NCI-H774 (cell line): ENCODE measurements at places on chromosomes 11 and 22.

GRCh38 chr22:40660730-40661129 lies 18.6 kb upstream of the MCHR1 start:
- no peak for DNase-seq

- no peak for DNase-seq
Measured at GRCh38 chr11:134521001-134521400, 109.0 kb upstream of the B3GAT1 start.

DNA sequence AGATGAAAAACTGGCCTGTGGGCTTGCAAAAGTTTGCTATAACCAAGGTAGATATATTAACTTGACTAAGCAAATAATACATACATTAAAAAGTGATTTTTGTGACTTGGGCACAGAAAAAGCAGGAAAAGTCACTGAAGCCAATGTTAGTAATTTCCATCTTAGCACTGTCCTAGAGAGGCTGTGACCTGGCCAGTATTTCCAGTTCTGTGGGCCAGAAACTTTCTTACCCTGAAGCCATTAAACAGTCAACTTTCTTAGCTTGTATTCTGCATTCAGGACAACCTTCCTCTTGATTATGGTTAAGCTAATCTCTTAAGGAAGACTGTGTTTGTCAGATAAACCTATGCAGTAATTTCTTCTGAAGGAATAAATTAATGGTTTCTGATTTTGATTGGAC lies 22.3 kb upstream of the SLC36A4 start:
- DNase-seq = no peak

- DNase-seq = no peak
Measured at GRCh38 chr22:29855611-29856181, 17.6 kb upstream of the ASCC2 start.

- no peak for DNase-seq
Measured at GRCh38 chr11:13964771-13965074, 2.2 kb downstream of the SPON1 start.

DNA sequence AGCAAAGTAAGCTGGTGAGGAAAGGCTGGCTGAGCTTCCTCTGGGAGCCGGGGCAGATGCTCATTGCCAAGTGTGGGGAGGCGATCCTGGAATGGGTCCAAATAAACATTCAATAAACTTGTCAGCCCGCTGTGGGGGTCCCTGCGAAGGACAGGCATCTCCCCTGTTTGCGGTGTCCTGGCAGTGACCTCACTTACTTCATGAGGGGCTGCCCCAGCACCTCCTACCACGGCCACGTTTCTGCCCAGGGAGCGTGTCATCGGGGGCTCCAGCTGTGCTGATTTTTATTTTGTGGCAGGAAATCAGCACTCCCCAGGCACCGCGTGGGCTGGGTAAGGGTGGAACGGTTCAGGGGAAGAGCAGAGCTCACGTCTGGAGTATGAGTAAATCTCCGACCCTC lies 493.9 kb upstream of the B3GAT1 start:
- DNase-seq = no peak
